ENCODE measurements at places on chromosomes 3 and 15.

DNA sequence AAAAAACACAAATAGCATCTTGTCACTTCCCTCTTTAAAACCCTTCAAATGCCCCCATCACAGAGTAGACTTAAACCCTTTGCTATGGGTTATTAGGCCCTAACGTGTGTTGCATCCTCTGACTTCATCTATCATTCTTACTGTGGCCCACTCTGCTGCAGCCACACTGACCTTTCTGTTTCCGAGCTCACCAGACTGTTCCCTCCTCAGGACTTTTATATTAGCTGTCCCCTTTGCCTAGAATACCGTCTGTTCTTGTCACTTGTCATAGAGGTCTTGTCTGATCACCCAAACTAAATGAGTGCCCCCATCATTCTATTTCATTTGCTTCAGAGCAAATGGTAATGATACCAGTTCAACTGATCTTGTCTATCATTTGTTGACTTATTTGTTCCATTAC is 877 bp upstream of the FEM1B start:
- no peak for DNase-seq

DNA sequence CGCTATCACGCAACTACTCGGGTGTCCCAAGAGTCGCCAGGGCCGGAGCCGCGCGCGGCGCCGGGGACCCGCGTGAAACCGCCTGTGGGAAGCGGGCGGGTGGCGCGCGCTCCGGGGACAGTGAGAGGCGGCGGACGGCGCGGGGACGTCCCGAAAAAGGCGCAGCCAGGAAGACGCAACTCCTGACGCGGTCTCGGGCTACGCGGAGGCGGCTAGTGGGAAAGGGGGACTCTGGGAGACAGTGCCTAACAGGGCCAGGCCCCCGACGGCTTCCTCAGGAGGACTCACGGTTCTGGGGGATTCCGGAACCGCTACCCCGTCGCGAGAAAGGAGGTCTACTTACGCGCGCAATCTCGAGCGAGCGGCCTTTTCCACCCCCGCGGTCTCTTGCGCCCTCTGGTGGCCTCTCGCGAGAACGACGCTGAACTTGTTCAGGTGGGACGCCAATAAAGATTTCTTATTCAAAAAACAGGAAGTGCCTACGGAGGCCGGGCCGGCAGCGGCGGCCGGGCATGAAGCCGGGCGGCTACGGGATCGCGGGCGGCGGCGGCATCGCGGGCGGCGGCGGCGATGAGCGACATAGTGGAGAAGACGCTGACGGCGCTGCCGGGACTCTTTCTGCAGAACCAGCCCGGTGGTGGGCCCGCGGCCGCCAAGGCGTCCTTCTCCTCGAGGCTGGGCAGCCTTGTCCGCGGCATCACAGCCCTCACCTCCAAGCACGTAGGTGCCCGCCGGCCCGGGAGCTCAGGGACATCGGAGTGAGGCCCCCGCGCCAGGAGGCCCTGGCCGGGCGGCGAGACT is at the start of gene AP4E1:
Gene AP4E1 (plus strand): TSS at position 475 of the 801 bp plus-strand sequence. CDS start 96 bp downstream, at position 571.
- DNase-seq = peak; percentile 91

GRCh38 chr3:141348837-141349236 is 19.5 kb upstream of the ZBTB38 start:
- DNase-seq = no peak

DNA sequence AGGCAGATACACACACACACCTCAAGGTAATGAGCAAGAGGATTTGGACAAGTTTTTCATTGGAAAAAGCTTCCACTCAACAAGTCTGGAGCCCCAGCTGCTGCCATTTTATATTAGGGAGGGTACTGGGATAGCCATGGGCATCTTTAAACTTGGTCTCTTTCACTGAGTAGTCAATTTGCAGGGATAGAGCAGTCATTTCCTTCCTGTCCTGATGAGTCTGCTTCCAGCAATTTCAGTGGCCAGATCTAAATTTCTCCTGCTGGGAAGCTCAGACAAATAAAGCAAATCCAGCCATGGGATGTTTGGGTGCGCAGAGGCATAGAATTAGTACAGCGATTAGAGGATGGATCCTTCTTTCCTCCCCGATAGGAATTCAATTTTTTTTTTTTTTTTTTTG is 874 bp upstream of the ERC2 start:
- DNase-seq = no peak

DNA sequence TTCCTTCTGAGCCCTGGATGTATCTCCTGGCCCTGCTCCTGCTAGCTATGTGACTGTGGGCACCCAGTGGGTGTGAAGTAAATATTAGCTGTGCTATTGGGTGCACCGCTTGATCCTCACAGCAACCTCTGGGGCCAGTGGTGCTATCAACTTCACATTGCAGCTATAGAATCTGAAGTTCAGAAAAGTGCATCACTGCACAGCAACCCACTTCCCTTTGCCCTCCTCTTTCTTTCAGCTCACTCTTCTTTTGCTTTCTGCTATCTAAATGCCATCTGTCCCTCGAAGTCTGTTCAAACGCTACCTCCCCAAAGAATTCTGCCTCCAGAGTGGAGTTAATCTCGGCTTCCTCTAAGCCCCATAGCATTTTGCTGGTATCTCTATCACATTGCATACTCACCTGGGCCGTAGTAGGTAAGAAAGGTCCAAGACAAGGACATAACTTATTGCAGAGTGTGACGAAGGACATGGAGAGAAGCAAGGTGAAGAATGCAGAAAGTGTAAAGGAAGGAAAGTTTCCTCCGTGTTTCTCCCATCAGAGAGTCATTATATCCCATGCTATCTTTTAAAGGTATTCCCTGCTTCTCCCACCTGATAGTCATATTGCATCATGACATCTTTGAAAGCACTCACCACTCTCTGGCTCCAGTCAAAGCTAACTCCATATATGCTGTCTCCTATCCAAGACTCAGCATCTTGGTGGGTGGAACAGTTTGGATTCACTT is 57.1 kb upstream of the BCL6 start:
- DNase-seq = no peak

DNA sequence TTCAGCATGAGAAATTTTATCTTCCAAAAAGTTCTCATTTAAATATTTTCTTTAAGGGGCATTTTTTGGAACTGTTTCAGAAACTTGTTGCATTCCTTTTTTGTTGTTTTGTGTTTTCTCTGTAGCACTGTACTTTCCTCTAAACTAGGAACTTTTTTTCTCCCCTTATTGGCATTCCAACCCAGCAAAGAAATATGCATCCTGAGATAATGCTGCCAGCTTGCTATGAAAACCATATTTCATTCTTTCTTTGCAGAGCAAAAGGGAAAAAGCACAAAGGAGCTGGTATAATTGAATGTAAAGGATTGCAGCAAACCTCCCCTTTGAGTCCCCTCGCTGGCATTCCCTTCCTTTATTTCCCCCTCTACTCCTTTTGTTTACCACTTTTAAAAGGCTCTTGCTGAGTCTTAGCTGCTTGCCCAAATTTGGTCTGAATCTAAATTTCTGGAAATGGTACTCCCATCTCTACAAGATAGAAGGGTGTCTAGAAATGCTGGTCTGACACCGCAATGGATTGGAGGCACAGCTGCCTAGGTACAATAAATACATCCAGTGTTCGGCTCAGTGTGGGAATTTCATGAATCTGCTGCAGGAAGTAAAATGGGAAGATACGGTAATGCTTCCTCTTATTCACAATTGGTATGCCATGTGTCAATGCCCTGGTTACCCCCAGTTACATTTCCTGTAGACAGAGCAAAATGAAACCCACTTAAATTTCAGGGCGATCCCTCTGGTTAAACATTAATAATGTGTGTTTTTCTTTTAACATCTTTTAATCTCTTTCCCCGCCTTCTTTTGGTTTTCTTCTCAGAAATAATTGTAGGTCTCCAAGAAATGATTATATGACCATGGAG is 156.6 kb downstream of the MEIS2 start:
- DNase-seq = no peak

GRCh38 chr15:75672646-75673425 is 25.1 kb downstream of the SNX33 start:
- no peak for DNase-seq

- no peak for DNase-seq
Observed at GRCh38 chr15:25727116-25727515, 136.0 kb downstream of the ATP10A start.

Data from CD4-positive, alpha-beta T cell treated with Interleukin-6 at 100 ng/mL for 8 hours (primary cell).